ENCODE measurements at places on chromosomes 6 and 20.

DNA sequence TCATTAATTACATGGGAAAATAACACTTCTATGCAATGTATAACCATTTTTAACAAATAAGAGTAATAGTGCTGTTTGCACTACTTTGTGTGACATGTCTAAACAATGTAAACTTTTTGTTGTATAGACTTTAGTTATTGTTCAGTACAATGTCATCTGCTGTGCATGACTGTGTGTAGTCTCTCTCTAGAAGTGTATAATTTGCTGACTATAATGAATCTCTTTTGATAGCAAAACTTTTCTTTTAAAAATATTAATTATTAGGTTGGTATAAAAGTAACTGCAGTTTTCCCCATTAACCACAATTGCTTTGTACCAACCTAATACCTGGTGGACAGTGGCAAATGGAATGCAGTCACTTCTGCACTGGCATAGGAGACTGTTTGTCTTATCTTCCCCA lies 124.2 kb upstream of the SGK1 start:
- no peak for DNase-seq

DNA sequence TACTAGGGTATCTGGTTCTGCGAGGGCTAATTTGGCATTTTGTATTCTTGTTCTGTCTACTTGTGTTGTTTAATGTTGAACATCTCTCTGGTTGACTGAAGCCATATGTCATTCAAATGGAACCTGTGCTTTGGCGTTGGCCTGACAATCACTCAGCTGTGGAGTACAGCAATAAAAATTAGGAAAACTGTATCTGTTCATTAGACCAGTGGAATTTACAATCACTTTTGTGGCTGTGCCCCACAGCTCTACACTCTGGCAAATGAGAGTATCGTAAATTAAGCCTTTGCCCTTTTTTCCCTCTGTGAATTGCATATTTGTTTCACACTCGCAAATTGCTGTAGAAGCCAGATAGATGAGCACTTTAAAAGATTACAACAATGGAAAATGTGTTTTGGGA lies 102.0 kb downstream of the ARID1B start:
- DNase-seq = no peak

GRCh38 chr20:51749674-51750036 lies 18.5 kb downstream of the ATP9A start:
- no peak for DNase-seq

DNA sequence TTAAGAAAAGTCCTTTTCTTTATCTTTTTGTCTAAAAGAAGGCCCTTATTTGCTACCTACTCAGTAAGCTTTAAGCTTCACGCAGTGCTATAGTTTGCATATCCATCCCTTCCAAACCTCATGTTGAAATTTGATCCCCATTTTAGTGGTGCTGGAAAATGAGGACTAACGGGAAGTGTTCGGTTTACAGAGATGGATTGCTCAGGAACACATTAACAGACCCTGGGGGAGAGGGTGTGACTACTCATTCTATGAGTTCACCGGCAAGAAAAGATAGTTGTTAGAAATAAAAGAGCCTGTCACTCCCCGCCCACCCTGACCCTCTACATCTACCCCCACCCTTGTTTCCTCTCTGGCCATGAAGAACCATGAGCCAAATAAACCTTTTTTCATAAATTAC lies 546.2 kb downstream of the MEI4 start:
- DNase-seq = no peak

DNA sequence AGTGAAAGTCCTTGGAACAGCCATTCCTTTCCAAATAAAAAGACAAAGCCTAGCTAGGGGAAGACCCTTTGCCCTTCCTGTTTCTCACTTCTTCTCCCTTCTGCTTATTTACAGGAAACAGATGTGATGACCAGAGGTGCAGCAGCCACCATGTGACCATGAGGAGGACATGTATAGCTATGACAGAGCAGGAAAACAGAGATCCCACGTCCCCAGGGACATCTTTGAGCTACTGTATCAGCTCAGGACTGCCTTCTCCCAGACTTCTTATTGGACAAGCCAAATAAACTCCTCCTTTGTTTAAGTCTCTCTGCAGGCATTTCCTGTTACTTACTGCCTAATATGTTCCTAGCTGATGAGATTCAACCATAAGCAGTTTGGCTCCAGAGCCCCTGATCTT lies 133.1 kb upstream of the MLN start:
- DNase-seq = no peak

DNA sequence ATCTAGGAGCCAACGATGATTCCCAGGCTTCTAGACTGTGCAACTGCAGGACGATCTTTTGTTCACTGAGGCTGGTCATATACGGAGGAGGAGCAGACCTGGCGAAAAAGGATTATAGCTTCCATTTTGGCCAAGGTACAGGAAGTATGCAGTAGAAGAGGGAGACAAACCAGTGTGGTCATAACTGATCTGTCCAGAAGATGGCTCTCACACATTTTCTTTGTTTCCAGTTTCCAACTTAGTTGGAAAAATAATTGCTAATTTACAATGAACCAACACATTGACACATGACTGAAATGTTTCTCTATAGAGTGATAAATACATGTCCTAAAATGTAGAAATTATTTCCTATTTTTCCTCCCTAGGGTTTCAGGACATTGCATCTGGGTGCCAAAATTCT lies 364.1 kb upstream of the BTBD3 start:
- DNase-seq = no peak

DNA sequence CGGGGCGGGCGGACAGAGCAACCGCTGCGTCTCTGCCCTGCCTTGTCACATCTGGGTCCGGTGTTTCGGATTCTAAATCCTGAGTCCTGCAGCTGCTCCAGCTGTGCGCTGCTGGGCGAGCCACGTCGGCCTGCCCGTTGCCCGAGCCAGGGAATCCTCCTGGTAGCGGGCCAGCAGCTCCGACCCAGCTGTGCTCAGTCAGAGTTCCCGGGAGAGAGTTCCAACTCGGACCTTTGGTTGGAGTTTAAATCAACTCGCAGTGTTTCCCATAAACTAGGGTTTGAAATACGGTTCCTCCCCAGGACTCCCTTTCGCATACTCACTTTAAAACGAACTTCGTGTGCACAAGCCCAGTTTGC lies 315 bp upstream of the PDE10A start:
- no peak for DNase-seq

- DNase-seq = no peak
Observed at GRCh38 chr20:38201356-38201755, 36.3 kb upstream of the TGM2 start.

DNA sequence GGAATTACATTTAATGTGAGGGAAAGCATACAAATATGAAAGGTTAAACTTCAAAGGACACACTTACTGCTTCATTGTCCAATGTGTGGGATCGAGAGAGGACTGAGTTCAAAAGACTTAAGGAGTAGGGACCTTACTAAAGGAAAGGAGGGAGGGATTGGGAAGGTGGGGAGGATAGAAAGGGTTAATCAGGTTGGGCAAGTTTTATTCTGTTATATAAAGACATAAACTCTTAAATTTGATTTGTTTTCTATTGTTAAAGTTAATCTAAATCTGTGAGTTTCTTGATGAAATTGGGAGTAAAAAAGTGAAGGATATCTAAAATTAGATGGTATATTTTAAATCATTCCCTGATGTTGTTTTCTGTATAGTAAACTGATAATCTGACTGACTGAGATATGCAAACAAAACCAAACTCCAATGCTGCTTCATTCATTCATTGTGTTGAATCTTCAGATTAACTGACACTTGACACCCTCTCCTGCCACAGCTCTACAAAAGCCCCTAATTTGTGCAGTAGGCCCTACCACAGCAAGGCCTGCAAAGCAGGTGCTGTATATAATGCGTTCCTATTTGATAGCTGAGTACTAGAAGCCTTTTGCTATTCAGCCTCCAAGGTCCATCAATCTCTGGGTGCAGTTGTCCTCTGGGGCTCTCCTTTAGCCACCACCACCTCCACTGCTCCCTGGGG lies 1.3 kb upstream of the UBE2J1 start:
- no peak for DNase-seq

- DNase-seq = no peak
Observed at GRCh38 chr6:143018955-143019354, 41.7 kb upstream of the AIG1 start.

GRCh38 chr6:151763303-151763702 lies 44.2 kb upstream of the ESR1 start:
- no peak for DNase-seq

- DNase-seq = peak; percentile 40
Observed at GRCh38 chr6:47787620-47788497, 6.0 kb downstream of the OPN5 start.

GRCh38 chr6:39776581-39776980 lies 15.6 kb upstream of the DAAM2 start:
- DNase-seq = no peak

DNA sequence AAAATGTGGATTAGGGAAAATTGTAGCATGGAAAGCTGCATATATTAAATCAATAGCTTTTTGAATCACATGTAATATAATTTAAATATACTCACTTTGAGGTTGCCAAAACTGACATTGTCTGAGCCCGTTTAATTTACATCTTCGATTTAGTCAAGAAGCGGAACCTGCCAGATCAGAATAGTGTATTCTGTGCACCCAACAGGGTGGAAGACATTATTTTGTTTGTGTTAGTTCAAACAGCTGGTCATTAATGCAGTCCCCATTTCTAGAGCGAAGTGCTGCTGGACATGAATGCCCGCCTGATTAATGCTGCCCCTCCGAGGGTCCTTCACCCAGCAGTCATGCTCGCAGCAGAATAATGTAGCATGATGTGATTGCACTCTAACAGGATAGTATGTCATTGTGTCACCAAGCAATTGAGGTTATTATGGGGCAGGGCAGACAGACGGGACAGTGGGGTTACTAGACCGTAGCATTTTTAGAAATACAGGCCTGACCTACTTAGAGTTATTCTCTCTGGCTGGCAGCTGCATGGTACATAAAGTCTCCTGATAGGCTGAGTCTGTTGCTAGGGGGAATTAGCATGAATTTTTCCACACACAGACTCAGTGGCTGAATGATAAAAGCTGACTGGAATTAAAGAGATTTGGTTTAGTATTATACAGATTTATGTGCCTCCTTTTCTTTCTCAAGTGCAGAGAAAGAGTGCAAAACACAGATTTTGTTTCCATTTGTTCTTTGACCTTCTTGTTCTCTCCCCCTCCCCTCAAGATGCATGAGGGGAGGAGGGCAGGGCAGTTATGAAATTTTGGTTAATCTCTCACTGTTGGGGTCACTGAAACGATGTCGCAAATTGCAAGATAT lies 147.1 kb downstream of the PRL start:
- DNase-seq = no peak

GRCh38 chr6:111686249-111686931 lies 80.7 kb upstream of the TRAF3IP2 start:
- DNase-seq = no peak

DNA sequence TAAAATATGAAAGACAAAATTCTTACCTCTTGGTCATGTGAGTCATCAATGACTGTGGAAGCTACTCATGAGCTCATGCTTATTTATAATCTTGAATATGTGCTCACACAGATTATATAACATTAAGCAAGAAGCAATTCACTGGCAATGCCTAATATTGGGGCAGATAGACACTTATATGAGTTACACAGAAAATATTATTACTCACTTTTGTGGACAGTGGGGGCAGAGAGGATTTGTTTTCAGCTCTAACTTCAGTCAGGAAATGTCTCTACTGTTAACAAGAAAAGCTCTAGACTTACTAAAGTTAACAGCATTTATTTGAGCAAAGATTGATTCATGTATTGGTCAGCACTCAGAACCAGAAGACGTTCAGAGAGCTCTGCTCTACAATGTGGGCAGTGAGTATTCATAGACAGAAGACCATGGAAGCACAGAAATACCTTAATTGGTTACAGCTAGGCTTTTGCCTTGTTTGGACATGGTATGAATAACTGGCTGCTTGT lies 85.8 kb upstream of the AHI1 start:
- no peak for DNase-seq

DNA sequence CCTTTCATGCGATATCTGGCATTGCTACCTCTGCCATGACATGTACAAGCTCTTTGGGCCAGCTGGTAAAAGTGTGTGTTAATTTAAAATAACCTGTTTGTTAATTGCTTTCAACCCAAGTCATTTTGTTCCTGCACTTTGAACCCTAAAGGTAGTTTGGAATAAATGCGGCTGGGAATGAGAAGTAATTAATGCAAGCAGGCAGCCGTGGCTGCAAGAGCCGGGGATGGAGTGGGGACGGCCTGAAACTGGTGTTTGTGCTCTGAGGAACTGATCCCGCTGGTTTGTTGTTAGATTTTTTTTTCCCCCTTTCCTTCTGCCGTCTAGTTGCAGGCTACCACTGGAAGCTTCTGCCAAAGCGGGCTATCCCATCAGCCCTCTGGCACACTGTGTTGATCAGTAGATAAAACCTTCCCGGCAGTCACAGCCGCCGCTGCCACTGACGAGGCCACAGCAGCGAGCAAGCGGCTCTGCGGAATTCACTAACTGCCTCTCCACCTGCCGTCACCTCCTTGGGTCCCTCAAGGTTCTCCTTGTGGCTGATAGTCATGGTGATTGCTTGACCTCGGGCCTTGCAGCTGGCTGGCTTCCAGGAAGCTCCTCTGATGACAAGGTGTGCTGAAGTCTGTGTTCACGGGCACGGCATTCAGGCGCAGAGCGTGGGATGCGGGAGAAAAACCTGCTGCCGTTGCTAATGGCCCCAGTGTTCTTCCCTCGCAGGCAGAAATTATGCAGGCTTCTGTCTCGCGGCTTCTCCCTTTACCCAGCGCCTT lies 315.9 kb downstream of the TFAP2A start:
- no peak for DNase-seq

- DNase-seq = no peak
Observed at GRCh38 chr20:33372993-33373441, 28.3 kb downstream of the CDK5RAP1 start.

- DNase-seq = no peak
Observed at GRCh38 chr6:10205120-10205519, 209.8 kb downstream of the TFAP2A start.

DNA sequence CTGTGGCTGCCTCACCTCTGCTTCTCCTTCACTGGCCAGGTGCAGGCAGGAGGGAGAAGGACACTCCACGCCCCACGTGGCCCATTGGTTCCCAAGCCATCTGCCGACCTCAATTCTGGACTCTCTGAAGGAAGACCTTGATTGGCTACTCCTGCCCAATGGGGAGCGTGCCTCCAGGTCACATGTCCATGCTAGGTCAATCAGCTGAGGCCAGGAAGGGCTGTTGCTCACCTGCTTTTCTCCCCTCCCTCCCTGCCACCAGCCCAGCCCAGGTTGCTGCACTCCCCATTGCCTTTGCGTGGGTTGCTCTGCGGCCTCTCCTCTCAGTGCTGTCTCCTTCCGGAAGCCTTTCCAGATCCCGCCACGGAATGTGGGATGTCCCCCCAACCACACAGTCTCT lies 21.9 kb upstream of the CDH4 start:
- DNase-seq = no peak

Measured in memory B cell (primary cell).